ENCODE measurements at places on chromosomes 5 and 9. TPM values are rescaled to one million over a fixed set of nuclear protein-coding genes. Genes with fewer than 3 reads are reported as not detected.

PELO gene
- total RNA-seq: 18.3 TPM

- no peak for DNase-seq
Measured at GRCh38 chr9:87867391-87867790, 15.3 kb upstream of the SPATA31E1 start.

TPPP gene
- total RNA-seq: 0.06 TPM

DNA sequence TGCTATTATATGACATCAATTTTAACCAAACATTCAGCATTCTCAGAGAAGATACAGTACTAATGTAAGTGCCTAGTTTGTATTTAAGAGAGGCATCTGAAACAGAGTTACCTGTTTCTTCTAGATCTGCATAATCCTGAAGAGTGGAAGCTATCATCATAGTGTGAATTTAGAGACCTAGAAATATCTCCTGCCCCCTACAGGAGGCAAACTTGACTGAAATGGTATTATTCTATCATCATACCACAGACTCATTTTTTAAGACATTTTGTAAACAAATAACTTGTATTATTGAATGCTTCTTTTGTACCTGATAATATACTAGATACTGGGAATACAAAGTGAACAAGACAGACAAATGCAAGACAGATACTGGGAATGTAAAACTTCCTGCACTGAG lies 216.8 kb upstream of the RPS23 start:
- DNase-seq: peak; percentile 7

GRCh38 chr5:172648013-172648381 lies 6.9 kb downstream of the NEURL1B start:
- no peak for DNase-seq

DNA sequence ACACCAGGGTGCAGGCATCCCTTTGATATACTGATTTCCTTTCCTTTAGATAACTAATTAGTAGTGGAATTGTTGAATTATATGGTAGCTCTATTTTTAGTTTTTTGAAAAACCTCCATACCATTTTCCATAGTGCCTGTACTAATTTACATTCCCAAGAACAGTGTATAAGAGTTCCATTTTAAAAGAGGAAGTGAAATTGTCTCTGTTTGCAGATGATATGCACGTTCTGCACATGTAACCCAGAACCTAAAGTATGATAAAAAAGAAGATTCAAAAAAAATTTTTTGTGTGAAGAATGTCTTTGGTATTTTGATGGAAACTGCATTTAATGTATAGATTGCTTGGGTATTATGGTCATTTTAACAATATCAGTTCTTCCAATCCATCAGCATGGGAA lies 424.0 kb upstream of the CCNH start:
- DNase-seq: no peak

DNA sequence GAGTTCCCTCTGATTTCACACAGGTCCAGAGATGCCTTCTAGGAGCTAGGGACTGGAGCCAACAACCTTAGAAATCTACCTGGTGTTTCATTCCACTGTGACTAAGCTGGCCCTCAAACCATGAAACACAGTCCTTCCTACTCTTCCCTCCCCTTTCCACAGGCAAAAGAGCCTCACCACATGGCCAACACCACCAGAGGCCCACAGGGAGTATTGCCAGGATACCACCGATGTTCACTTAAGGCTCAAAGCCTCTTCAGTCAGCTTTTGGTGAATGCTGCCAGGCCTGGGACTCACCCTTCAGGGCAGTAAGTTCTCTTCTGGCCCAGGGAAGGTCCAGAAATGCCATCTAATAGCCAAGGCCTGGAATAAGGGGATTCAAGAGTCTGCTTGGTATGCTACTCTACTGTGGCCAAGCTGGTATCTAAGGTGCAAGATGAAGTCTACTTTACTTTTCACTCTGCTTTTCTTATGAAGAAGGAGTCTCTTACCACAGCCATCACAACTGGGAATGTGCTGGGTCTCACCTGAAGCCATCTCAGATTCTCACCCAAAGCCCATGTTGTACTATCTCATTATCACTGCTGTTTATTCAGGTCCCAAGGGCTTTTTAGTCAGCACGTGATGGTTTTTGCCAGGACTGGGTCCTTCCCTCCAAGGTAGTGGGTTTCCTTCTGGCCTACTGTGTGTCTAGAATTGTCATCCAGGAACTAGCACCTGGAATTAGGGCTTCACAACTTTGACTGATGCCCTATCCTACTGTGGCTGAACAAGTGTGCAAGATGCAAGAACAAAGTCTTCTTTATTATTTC lies 1018.4 kb downstream of the TAF11L14 start:
- DNase-seq: no peak

DNA sequence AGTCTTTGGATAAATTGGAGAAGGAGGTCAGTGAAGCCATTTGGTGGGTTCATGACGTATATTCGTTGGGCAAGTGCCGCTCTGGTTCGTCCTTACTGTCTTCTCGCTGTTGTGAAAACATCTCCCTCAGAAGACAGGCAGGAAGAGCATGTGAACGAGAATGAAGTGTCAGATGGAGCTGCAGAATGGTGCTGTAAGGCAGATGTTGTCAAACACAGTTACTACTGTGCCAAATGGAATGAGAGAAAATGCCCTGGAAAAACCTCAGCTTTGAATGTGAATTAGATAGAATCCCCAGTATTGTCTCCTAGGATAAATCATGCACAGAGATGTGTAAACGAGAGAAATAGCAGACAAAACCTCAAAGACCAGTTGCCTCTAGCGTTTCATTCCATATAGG lies 121.5 kb downstream of the CAMK4 start:
- DNase-seq: no peak

GRCh38 chr5:80072103-80073073 lies 37.2 kb downstream of the THBS4 start:
- DNase-seq: peak; percentile 17

- peak; percentile 92 for DNase-seq
Measured at GRCh38 chr9:78296893-78297671, at the start of gene PSAT1. TSS of gene PSAT1 (plus strand) at chr9:78297125. CDS start at chr9:78297211, 86 bp downstream.

- DNase-seq: peak; percentile 54
Measured at GRCh38 chr9:88258024-88258423, 119.7 kb upstream of the SPATA31C2 start.

GRCh38 chr5:72412283-72413055 lies 92.3 kb downstream of the PTCD2 start:
- DNase-seq: peak; percentile 70

DNA sequence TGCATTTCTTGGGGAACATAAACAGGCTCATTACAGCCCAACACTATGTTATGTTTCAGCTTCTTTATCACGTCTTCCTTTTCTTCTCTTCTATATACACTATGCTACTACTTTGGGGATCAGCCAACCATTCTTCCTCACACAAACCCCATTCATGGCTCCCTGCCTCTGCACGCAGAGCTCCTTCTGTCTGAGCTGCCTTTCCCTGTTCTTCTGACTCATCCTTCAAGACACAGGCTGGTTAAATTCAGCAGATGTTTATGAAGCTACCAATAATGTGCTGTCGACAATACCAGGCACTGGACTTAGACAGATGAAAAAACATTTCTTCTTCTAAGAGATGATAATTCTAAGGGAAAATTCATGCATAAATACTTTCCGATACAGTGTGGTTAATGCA lies 102.5 kb upstream of the TXNDC8 start:
- DNase-seq: peak; percentile 84

- no peak for DNase-seq
Measured at GRCh38 chr5:89055695-89056085, 172.7 kb upstream of the MEF2C start.

DNA sequence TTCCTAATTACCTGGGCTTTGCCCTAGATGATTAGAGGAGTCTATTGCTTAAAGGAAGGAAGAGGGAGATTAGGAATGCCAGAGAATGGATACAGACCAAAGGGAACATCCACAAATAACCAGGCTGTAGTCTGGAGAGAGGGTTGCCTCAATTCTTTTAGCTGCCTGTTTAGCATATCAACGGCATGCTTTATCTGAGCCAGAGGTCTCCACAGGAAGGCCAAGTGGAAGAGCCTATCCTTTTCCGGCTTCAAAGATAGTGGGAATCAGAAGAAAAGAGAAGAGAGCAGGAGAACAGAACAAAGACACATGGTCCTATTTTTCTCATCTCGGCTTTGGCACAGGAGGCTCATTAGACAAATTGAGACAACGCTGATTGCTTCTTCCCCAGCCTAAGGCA lies 142.4 kb downstream of the NMUR2 start:
- no peak for DNase-seq

GRCh38 chr9:121676926-121677325 lies 25.5 kb downstream of the DAB2IP start:
- no peak for DNase-seq

SPAAR gene
- total RNA-seq: 0.38 TPM

DNA sequence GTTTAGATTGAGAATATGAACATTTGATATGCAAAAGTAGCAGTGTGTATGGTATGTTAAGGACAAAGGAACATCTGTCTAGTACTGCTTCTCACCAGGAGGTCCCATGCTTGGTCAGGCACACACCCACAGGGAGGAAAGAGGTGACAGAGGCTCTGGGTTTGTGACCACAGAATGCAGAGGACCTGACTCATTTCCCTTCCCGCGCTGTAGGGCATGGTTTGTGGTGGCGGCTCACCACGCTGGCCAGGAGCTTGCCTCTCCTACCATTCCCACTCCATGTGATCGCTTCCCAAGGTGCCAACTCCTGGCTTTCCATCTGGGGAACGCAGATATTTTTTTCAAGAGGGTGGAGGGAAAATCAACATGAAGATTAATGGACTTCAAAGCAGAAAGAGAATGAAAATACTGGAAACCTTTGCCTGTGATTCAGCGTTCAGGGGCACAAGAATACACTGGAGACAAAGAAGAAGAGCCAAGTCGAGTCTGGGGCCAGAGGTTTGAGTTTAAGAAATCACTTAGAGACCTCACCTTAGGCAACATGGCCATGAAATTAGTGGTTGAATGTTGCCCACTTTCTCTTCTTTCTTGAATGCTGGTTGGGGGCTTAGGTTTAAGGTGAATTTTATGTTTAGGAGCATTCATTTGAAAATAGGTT lies 477.8 kb downstream of the CCDC171 start:
- peak; percentile 99 for DNase-seq

- DNase-seq: peak; percentile 75
Measured at GRCh38 chr9:3856592-3856991, 330.8 kb upstream of the RFX3 start.

DNA sequence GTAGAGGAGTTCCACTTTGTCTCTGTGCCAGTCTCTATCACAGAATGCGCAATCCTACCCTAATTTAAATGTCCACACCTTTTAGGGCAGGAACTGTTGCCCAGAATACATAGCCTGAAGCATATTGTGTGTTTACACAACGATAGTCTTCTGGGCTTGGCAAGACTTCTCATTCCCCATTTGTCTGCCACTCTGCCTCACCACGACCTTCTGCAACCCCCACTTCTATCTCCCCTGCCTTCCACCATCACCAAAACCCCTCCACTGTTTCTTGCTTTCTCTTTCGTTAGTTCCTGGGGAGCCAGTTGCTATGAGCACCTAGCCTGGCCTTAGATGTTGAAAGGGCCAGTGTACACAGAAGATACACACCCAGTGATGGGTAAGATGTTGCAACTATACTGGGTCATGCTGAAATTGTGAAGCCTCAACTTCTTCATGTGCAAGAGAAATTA lies 883 bp upstream of the RNF145 start:
- no peak for DNase-seq

DNA sequence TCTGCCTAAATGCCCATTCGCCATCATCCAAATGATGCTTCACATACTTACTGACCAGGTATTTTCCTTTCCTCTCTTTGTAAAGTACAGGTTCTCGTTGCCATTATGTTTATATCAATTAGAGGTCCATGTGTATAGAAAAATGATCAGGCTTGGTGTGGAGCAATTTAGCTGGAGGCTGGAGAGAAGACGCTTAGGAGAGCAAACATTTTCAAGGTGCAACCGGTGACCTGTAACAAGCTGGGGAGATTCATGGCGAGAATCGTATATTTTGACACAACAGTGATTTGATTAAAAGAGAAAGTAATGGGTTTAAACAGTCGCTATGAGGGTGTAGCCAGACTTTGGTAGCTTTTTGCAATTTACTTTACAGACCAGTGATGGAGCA lies 170.9 kb upstream of the TBCA start:
- no peak for DNase-seq

- no peak for DNase-seq
Measured at GRCh38 chr5:124718380-124718789, 28.1 kb downstream of the ZNF608 start.

DNA sequence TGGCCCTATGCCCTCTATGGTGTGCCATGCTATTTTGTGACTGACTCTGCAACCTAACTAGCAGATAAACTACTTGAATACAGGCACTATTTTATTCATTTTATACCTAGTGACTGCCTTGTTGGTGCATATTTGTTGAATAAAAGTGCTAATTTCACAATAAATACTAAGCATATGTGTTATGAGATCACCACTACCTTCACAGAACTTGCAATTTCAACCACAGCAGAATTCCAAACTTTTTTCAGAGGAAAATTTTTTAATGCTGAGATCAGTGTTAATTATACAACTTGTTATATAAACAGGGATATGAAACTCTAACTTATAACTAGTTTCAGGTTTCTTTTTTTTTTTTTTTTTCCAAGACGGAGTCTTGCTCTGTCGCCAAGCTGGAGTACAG lies 94.8 kb downstream of the NR3C1 start:
- no peak for DNase-seq

GARIN3 gene
- total RNA-seq: not detected

DCAF12 gene
- total RNA-seq: 21.7 TPM

DNA sequence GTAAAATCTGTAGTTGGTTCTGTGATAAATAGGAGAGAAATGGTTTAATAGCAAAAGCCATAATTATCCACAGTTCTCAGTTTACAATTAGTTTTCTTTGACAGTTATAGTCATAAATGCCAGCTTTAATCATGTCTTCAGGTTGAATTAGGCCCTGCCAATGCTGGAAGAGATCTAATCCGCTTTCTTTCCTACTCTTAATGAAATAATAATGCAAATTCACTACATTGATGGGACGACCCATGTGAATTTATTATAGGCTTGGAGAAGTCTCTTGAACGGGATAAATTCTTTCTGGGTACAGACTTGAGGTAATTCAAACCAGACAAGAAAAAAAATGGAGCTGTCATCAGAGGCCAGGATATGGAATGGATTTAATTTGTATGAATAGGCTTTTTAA lies 950.4 kb downstream of the EFNA5 start:
- DNase-seq: no peak

DNA sequence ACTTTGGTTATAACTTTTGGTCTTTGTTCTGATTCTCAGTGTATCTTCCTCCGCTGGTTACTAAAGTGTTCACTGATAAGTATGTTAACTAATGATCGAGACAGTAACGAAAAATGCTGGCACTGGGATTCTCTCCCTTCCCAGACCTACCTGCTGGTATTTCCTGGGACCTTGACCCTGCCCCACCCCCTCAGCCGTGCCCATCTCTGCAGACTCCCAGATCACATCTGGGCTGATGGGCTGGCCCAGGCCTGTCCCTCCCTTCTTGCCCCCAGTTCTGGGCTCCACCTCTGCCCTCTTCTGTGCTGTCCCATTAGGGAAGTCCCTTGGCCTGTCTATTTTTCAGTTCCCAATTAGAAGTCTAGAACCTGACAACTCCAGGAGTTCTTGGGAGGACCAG lies 46.9 kb downstream of the NEURL1B start:
- DNase-seq: no peak

Measured in LHCN-M2 (cell line).